ENCODE measurements at places on chromosomes 12 and 14. TPM values are rescaled to one million over a fixed set of nuclear protein-coding genes. Genes with fewer than 3 reads are reported as not detected.

DNA sequence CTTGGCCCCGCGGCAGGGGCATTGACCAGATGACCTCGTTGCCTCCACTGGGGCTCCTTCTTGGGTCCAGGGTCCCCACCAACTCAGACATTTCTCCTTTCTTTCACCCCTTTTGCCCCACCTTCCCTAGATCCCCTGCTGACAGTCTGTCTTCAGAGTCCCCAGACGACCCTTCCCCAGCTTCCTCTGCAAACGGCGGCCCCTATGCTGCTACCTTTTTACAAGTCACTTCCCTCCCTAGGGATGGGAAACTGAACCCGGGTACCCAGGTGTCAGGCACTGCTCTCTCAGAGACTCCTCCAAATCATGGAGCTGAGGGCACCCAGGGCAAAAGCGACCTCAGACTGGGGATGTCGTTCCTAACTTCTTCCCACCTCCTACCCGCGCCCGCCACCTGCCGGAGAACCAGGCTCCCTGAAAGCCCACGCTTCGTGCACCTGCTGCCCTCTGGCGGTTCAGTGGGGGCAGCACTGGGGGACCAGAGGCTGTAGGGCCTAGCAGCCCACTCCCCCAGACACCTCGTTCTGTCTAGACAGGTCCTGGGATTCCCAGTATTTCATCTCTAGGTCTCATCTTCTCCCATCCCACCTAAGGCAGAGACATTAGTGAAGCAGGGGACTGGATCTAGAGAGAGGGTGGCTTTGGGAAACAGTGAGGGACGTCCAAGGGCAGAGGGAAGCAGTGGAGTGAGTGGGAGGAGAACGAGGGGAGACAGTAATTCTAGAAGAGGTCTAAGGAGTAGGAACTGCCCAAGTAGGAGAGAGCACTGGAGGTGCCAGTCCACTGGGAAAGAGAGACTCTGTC lies 4.9 kb downstream of the ZNF385A start:
- DNase-seq, result peak; percentile 93

GRCh38 chr14:60661721-60662120 lies 12.4 kb upstream of the SIX1 start:
- no peak for DNase-seq

- peak; percentile 22 for DNase-seq
Measured at GRCh38 chr12:180445-180844, 33.5 kb downstream of the SLC6A12 start.

CHGA gene
- not detected for total RNA-seq

RHEBL1 gene
- not detected for total RNA-seq

DBX2 gene
- 0.11 TPM for total RNA-seq

GRCh38 chr14:94686511-94687160 lies 74.4 kb downstream of the SERPINA3 start:
- no peak for DNase-seq

DNA sequence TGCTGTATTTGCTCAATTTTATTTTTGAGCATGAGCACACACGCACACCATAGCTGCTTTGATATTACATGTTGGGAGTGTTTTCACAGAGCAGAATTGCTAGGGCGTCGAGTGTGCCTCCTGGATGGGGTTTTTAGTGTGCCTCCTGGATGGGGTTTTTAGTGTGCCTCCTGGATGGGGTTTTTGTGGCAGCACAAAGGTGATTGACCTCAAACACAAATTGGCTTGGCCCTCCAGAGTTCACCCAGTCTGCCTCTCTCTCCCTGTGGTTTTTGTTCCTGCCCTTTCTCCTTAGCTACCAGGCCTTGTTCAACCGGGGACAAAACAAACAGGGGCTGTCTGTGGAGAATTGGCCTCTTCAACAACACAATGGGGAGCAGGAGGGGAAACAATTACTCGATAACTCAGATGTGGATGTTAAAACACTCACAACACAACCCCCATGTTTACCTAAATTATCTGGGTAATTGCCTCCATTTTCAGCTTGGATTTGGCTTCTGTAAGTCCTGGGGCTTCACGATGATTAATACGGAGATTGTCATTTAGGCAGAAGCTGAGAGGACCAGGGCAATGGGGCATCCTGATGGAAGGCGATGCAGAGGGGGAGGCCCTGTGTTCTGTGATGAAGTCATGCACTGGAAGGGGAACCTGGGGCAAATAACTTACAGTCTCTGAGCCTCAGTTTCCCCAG lies 26.9 kb downstream of the TBX3 start:
- DNase-seq, result no peak

DNA sequence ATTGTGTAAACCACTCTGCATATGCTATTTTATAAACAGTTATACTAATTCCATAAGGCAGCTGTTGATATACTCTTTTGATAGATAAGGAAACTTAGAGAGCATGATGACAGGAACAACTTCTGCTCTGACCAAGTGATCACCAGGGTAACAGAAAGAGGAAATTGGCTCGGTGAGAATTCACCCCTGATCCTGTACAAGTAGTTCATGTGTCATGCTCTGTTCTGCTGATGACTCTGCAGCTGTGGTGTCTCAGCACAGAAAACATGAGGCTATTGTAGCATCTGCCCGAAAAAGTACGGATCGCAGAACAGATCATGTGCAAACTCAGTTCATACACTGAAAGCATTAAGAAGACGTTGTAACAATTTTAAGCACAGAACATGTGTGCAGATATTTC lies 345.0 kb downstream of the LRIG3 start:
- DNase-seq, result no peak

OTOGL gene
- total RNA-seq, result 17.8 TPM

RHOJ gene
- 14.2 TPM for total RNA-seq

DNA sequence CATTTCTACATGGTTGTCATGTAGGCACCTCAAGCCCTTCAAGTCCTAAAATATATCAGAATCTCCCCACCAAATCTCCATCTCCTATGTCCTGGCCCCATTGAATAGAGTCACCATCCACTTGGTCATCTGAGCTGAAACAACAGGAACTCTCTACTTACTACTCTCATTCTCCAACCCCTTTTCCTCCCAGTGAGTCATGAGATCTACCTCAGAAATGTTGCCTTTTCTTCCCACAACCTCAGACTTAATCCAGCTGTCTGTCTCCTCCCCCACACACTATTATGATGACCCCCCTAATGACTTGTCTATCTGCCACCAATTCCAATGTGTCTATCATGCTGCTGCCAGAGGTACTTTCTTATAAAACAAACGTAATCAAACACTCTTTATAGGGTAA lies 72.3 kb upstream of the TMEM263 start:
- DNase-seq, result no peak

PLEKHD1 gene
- total RNA-seq, result 0.15 TPM

DNA sequence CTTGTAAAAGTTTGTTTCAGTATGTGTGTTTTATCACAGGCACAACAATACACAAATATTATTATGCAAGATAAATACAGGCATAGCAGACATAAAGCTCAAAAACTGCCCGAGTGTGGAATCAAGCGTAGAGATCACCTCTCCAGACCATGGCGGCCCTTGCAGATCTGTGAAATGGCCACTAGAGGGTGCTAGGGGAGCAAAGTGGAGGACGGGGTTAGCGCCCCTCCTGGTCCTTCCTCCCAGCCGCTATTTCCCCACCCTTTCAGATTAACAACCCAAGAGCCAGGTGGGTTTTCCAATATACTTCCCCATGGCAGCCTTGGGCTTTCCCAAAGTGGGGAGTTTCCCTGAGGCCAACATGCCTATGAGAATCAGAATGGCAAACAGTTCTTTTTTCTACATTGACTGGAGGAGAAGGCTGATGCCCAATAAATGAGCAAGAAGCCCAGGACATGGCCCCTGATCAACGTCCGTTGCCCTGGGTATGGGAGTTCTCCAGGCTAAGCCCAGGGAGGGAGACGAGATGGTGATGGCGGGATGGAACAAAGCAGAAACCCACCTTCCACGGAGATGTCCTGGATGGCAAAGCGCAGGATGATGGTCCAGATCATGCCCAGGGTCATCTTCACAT lies 67.4 kb downstream of the ACTN1 start:
- peak; percentile 87 for DNase-seq

INSM2 gene
- not detected for total RNA-seq

PRB2 gene
- not detected for total RNA-seq

GRCh38 chr14:68632054-68632895 lies 160.6 kb downstream of the ZFP36L1 start:
- DNase-seq, result peak; percentile 70

GRCh38 chr14:73788701-73789551 lies 62.7 kb upstream of the PTGR2 start:
- DNase-seq, result no peak

- DNase-seq, result peak; percentile 56
Measured at GRCh38 chr12:58888131-58888783, 32.0 kb downstream of the LRIG3 start.

SALL2 gene
- 16.1 TPM for total RNA-seq

ALDH1L2 gene
- 2.0 TPM for total RNA-seq

- DNase-seq, result no peak
Measured at GRCh38 chr14:103230658-103231334, 103.2 kb upstream of the EIF5 start.

DNA sequence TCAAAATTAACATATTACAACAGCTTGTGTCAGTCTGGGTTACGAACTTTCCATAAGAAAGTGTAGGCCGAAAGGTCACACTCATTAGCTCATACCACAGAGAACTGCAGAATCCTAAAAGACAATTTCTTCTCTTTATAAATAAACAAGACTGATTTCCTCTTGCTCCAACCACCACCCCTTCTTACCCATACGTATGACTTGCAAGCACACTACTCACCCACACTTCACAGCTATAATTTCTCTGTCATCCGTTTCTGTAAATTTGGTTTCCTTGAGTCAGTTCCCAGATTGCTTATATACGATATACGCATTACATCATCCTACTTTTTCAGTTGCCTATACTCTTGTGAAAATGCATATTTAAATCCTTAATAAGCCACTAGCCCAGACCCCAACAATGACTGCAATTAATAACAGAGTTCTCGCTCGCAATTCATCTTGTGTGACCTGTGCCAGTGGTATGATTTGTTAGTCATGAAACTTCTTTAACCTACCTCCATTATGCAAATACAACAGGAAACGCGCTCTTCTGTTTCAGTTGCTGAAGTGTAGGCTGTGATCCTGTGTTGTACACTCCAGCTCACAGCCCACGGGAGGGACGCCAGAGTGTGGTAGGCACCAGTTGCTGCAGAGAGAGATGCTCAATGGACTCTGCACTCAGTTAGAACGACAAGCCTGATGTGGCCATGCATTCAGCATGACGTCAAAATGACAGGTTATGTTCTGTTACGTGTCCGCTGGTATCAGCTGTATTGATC lies 417.6 kb downstream of the PDZRN4 start:
- DNase-seq, result no peak

DNA sequence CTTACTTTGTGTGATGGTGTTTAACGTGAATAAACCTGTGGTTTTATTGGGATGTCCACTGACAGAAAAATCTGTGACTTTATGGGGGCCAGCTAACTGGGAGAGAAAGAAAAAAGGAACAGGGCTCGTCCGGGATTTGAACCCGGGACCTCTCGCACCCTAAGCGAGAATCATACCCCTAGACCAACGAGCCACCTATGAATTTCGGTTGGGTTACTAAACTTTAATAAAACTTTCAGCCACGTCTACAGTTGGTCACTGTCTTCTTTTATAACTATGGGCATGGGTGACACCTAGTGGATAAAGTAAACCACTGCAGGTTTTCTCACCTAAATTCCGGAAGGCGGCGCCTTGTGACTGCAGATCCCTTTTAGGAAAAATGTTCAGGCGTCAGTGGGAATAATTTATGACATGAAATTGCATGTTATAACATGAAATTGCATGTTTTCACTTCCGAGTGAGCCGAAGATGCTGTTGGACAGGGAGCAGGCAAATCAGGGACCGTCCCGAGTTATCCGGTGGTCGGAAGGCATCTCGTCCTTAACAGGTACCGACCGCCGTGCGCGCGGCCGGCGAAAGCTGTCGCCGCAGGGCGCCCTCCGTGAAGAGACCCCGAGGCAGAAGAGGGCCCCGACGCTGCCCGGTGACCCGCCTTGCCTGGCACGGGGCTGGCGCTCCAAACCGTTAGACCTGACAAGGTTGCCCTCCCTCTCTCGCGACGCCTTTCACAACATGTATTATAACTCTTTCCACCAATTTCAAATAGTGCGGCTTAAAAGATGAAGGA lies 18.2 kb upstream of the RNASE12 start:
- peak; percentile 33 for DNase-seq

NGDN gene
- 22.1 TPM for total RNA-seq

B3GNT4 gene
- total RNA-seq, result not detected

DNA sequence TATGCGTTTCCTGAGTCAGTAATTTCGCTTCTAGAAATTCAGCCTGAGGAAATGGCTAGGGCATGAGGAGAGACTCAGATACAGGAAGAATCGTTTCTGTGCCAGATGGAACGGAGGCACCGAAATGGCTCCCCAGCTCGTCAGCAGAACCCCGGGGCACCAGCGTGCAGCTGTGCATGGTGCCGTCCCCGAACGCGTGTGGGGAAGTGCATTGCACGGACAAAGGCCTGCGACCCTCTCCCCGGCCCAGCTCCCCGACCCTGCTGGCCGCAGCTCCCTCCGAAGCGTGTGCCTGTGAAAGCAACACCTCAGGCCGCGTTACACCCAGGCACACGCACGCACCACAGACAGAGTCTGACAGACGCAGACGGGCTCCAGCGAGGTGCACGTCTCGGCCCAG lies 82.9 kb downstream of the NOC4L start:
- DNase-seq, result peak; percentile 6

DNA sequence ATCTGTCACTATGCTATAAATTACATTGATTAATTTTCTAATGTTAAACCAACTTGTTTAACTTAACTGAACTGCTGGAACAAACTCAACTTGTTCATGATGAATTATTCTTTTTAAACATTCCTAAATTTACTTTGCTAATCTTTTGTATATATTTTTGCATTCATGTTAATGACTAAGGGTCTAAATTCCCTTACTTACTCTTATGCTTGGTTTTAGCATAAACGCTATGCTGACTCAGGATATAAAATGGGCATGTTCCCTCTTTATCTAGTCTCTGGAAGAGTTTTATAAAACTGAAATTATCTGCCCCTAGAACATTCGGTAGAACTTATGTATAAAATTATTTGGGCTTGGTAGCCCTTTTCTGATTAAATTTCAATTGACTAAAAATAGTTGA lies 342.8 kb upstream of the DIO2 start:
- no peak for DNase-seq

DNA sequence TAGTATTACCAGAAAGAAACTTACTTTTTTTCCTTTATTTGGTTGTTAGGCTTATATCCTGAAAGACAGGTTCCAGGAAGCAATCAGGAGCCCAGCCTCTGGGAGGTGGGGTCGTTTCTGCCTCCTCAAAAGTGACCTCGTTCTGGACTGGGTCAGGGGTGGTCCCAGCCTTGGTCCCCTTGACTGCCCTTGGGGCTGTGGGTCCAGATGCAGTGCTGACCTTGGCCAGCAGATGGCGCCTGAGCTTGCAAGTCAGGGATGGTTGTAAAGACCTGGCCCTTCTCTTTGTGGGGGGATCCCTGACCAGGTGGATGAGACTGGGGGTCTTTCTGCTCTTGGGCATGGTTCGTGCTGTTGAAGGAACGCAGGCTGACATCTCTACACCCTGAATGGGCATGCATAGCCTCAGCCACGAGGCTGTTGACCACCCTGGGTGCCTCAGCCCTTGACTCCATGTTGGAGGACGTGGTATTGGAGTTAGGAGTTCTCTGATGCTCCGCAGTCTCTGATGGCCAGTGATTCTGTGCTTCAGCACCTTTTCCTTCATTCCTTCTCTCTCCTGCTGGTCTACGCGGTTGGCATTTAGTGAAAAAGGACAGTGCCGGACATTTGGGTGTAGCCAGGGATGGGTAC lies 62.4 kb downstream of the ADCK1 start:
- peak; percentile 93 for DNase-seq

Data from right cardiac atrium (tissue), 5 donors.